ENCODE measurements at places on chromosomes 7 and 10.

GRCh38 chr7:134710854-134711624, 64.4 kb downstream of the BPGM start:
- peak; percentile 51 for DNase-seq

DNA sequence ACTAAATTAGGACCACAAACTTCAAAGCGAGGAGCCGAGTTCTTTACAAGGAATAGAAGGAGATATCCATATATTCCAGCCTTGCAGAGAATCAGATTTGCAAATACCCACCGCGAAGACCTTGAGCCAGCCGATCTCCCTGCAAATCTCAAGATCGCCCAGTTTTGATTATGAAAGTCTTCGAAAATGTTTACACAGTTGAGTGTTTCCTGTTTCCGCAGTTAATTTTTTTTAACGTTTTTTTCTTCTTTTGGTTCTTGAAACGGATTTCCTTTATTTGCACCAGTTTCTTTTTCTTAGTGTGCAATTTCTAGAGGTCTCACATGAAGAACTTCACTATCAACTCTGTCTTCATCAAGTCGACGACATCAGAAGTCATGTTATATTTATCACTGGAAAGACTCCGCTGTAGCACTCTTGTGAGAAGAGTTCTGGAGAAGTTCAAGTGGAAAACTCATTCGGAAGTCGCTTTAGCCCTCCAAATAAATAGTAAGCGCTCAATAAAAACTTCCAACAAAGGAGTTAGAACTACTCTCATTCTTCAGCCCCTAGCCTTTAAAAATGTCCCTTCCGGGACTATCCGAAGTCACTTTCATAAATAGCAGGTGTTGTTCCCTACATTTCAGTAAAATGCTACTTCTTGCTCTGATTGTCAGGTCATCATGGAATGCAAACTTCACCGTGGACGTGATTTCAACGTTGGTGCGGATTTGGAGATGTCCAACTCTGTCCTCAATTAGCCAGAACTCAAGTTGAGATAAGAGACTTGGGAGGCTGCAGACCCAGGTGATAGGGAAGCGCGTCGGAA, 11.9 kb upstream of the SPAG6 start:
- DNase-seq: no peak

DNA sequence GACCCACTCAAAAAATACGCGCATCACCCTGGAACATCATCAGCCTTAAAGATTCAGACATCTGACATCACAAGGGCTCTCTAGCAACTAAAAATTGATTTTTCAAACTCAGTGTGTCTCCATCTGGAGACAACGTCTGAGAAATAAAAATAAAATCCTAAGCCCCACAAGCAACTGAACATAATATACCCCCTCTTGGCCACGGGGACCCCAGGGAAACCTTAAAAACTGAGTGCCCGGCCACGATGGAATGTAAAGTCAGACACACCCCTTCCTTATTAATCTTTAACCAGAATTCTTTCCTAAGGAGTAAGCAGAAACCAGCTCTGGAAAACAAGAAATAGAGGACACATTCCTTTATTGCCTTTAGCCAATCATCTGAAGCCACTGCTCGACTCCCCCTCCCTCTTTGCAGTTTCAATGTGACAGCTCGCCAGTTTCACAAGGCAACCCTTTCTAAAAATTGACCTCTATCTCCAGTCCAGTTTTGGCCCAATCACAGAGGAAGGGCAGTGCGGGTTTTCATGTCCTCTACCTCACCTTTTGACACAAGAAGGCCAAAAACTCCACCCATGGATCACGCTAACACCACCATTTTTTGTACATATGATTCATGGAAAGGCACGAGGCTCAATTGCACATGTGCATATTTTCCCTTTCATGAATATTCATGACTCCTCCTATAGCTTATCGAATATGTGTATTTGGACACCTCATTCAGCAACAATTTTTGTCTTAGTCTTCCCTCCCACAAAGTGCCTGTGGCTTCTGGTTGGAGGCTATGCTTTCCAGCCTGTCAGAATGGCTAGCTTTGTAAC, 24.2 kb downstream of the IFIT3 start:
- no peak for DNase-seq

DNA sequence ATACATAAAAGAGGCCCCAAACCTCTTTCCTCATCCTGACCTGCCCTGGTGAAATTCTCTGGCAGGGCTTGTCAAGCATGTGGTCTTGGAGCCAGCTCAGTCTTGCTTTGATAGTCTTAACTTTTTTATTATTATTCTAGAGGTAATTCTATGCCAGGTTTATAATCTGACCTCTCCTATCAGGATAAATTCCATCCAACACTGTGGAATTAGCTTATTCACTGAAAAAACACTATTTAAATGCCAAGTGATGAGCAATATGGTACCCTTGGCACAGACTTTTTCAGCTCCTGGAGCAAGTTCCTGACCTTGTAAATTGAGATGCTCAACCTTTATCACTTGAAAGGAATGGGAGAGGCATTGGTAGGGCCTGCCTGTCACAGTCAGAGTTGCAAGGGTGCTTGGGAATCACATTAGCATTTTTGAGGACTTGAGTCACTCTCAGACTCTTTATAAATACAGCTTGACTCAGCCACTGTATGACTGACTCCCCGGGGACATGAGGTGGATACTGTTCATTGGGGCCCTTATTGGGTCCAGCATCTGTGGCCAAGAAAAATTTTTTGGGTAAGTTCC, at the start of gene CPA4:
TSS of gene CPA4 (plus strand) at position 480 of the 576 bp plus-strand sequence. CDS start at position 500, 20 bp downstream.
- no peak for DNase-seq

DNA sequence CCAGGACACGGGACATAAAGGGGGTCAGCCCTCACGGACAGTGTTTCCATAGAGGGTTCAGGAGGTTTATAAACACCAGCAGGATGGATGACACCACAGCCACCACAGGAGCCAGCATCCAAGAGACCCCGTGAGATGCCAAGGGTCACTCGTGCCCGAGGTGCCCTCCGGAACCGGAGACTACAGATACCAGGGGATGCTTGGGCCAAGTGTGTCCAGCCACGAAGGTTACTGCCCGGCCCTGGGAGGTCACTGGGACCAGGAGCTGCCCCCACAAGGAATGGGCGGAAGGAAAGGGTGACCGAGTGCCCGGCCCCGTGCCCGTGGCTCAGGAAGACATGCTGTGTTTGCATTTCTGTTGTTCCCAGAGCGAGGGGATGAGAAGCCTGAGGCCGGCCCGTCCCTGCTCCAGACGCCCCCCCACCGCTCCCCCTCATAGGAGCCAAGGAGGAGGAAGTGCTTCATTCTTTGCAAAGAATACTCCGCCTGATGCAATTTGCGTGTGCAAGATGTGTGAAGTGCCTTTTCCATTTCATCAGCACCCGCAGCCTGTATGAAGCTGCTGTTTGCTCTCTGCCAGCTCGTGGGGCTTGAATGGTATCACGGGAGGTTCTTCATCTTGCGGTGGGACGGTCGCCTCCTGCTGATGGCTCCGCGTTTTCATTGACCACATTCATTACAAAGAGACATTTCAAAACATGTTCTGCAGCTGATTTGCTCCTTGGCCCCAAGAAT, 176.4 kb downstream of the ELFN1 start:
- no peak for DNase-seq

- DNase-seq: no peak
Observed at GRCh38 chr10:21468086-21468485, 57.4 kb downstream of the SKIDA1 start.

- no peak for DNase-seq
Observed at GRCh38 chr10:67573484-67573883, 122.5 kb downstream of the CTNNA3 start.

GRCh38 chr7:121393005-121393366, 3.1 kb downstream of the FAM3C start:
- no peak for DNase-seq

GRCh38 chr7:22256541-22257096, 100.3 kb downstream of the RAPGEF5 start:
- DNase-seq: no peak

- DNase-seq: no peak
Observed at GRCh38 chr7:92576296-92576695, 13.9 kb downstream of the FAM133B start.

- no peak for DNase-seq
Observed at GRCh38 chr10:64115908-64116643, 594.9 kb downstream of the REEP3 start.

DNA sequence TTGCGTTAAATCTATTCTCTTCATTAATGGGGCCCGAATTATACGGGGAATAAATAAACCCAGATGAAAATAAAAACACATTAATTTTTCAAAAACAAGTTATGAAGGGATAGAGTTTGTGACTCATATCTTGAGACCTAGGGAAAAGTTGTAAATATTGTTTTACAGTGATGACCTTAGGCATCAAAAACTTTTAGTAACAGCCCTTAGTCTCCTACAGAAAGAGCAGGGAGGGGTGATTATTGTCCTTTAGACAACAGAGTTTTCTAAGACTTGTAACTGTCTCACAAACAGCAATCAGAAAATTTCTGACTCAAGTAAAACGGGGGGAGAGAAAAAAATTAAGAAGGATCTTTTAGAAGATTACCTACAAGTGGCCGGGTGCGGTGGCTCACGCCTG, 102.7 kb downstream of the COL28A1 start:
- DNase-seq: no peak

GRCh38 chr10:11189582-11190376, 172.1 kb downstream of the CELF2 start:
- DNase-seq: no peak

DNA sequence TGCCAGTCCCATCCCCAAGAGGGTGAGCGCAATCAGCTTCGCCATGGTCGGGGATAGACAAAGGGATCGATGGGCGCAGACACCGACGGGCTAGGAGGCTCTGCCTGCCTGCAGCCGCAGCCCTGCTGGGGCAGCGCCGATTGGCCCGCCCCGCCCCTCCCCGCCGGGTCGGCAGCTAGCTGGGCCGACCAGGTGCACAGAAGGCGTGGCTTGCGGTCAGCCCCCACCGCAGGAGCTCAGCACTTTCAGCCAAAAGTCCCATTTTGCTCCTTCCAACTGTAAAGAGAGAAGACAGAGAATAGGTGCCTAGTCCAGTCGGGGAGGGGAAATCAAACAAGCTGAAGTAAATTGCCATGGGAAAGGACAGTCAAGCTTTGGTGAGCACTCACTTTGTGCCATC, at the start of gene PON1:
TSS of gene PON1 (minus strand) at position 102 of the 400 bp plus-strand sequence. CDS start at position 45, 57 bp downstream.
- DNase-seq: no peak

- DNase-seq: no peak
Observed at GRCh38 chr10:104639590-104640338, 1.3 kb upstream of the SORCS3 start.

DNA sequence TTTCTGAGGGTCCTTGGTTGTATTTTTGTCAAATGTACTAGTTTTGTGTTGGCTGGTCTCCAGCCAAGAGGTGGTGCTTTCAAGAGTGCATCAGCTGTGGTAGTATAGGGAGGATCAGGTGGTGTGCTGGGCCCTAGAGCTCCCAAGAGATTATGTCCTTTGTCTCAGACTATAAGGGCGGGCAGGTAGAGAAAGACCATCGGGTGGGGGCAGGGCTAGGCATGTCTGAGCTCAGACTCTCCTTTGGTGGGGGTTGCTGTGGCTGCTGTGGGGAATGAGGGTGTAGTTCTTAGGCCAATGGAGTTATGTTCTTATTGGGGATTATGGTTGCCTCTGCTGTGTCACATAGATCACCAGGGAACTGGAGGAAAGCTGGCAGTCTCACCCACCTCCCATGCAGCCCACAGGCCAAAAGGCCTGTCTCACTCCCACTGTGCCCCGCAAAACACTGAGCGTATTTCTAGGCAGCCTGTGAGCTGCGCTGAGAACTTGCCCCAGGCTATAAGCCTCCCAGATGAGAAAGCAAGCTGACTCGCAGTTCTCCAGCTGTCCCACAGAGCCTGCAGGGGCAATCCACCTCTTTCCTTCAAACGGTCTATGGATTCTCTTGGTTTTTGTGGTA, 1066.7 kb downstream of the GRM8 start:
- no peak for DNase-seq

DNA sequence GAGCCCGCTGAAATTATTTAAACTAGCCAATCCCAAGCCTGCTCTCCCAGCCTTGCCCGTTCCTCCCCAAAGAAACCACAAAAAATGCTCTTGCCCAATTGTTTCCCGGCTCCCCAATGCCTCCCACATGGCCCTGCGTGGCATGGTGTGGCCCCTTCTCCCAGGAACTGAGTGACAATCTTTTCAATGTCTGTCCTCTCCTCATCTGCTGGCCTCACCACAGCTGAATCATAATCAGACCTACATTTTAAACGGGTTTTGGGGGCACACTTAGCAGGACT, 201.5 kb downstream of the PRPF18 start:
- DNase-seq: no peak

- no peak for DNase-seq
Observed at GRCh38 chr7:22137466-22137865, 191.8 kb upstream of the CDCA7L start.

GRCh38 chr7:87059525-87060287, at the start of gene ELAPOR2:
TSS of gene ELAPOR2 (minus strand) at chr7:87059654. CDS start at chr7:87059513, 141 bp downstream.
- peak; percentile 80 for DNase-seq

DNA sequence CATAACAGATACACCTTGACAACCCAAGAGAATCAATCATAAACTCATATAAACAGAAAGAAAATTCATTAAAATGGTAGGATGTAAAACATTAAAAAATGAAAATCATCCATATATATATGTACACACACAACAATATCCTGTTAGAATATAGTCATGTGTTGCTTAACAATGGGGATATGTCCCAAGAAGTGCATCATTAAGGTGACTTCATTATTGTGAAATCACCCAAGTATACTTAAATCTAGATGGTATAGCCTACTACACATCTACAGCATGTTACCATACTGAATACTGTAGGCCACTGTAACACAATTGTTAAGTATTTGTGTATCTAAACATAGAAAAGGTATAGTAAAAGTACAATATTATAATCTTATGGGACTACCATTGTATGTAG, 115.8 kb upstream of the TMEM168 start:
- DNase-seq: no peak

DNA sequence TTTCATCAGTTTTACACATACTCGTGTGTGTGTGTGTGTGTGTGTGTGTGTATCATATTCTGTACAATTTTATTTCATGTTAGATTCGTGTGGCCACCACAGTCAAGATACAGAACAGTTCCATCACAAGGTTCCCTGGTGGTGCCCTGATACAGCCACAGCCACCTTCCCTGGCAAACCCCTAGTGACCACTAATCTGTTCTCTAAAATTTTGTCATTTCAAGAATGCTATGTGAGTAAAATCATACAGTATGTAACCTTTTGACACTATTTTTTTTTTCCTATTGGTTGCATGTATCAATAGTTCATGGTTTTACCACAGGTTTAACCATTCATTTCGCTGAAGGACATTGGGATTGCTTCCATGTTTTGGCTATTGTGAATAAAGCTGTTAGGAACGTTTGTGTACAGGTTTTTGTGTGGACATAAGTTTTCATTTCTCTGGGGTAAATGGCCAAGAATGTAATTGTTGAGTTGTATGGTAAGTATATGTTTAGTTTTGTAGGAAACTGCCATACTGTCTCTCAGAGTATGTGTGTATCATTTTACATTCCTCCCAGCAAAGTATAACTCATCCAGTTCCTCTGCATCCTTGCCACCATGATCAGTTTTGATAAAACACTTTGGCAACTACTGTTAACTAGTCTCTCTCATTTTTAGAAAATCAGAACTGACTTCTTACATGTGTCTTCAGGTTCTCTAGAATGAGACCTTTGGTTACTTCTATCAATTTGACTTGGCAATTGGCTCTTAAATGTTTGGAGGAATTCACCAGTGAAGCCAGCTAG, 20.6 kb downstream of the KLHDC10 start:
- DNase-seq: no peak

GRCh38 chr10:21742740-21743412, 208.8 kb downstream of the MLLT10 start:
- DNase-seq: no peak

- DNase-seq: no peak
Observed at GRCh38 chr10:55091691-55092328, 290.8 kb upstream of the PCDH15 start.

GRCh38 chr10:124677293-124677699, 66.9 kb downstream of the FAM53B start:
- no peak for DNase-seq
